ENCODE measurements at places on chromosomes 1 and 21.

DNA sequence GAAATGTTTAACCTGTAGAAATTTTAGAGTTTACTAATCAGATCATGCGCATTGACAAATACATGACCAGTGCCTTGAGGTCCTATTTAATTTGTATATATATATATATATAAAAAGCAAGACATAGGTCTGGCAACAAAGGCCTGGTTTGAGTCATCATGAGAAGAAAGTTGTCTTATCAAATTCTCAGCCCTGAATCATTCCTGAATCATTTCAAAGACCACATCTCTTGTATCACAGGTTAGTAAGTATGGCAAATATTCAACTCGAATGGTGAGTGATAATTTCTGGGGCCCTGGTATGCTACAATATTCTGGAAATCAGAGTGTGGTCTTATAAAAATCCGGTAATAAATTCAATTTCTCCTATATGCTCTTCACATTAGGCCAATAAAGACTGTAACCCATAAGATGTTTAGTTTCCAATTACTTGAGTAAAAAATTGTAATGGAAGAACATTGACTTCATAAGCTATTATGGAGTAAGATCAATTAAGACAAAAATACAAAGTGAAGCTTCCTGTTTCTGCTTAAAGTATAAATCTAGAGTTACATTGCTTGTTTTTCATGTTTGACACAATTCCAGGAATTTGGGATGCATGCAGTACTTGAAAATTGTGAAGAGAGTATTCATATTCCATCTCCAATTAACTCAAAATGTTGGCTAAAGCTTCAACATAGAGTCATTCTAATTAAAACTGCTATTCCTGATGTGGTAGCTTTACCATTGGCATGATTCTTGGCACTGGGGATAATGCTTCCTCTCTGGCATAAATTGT lies 309.4 kb downstream of the BRINP3 start:
- no peak for DNase-seq

DNA sequence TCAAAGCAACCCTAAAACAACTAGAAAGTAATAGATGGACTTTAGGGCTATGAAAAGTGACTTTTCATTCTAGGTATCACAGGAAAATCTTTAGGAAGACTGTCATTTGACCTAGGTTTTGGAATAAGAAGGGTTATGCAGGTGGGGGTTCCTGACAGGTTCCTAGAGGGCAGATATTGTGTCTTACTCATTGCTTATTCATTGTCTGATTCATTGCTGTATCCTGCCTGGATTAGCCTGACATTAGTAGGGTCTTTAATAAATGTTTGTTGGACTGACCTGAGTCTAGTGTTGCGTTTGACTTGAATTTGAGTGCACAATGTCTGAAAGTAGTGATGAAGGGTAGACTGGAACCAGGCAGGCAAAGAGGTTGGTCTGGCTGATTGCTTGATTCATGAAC lies 6.0 kb downstream of the FNBP1L start:
- DNase-seq: no peak

DNA sequence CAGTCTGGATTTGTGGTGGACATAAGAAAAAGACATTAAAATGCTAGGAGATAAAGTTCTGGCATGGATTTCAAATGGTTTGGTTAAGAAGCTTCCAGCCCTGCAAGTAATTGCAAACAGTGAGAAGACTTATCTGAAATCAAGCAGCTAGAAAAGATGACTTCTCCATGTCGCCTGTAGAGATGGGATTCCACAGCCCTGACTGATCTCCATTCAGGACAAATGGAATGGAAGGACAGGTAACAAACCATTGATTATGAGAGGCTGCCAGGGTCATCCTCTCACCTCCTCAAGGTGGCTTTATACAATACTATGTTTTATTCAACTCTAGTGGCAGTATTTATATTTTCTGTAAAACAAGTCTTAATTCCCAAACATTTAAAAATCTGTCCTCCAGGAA lies 237.9 kb downstream of the HLX start:
- no peak for DNase-seq

DNA sequence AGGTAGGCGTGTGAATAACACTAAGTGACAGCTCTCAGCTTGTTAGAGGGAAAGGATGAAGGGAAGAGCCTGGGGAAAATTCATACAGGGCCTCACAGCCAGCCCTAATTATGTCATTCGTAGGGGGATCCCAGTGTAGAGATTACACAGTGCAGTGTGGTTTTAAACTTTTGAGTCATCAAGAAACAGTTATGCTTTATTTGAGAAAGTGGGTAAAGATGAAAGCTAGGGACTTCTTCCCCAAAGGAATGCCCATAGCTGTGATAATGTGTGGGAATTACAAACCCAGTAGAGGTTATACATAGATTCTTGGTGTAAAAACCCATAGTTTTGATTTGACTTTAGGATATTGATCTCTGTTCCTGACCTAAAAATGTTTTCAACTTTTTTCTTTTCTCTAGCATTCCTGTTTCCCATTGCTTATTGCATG lies 1.9 kb downstream of the TTF2 start:
- no peak for DNase-seq

DNA sequence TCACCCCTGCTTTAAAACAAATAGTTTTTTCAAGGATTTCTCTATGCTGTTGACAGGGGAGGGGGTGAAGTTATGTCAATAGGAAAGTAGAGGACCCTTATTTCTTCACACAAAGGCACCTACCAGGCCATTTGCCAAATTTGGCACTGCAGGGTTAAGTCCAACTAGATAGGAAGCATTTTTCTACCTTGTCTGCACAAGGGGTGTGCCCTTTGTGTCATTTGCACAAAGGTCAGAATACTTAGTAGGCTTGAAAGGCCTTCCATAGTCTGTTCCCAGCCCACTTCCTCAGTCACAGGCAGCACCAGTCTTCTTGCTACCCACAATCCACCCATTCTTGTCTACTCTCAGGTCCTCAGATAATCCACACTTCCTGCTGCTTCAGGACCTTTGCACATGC lies 7.0 kb downstream of the TACSTD2 start:
- DNase-seq: no peak

DNA sequence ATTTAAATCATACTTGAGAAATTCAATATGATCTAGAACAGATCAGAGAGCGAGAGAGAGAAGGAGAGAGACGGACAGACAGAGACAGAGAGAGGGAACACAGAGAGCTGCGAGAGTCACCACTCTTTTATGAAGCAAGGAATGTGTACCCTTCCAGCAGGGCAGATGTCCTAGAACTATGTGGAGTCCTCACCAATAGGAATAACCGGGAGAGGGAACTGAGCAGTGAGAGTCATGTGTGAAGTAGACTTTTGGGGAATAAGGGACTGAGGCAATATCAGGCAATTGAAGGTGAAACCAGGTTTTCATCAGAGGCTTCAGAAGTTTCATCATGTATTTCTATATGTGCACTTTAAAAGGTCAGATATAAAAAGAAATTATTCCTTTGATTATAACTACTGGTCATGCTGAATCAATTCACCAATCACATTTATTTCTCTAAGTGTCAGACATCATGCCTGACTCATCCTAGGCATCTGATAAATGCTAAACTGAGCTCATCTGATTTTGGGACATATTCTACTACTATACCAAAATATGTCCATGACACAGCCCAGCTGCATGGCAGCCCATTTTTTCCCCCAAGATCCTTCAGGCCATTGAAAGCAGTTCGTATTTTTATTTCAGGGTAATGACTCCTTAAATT lies 22.4 kb downstream of the VTCN1 start:
- DNase-seq: no peak

GRCh38 chr1:33165209-33165608 lies 16.6 kb downstream of the TRIM62 start:
- DNase-seq: no peak

DNA sequence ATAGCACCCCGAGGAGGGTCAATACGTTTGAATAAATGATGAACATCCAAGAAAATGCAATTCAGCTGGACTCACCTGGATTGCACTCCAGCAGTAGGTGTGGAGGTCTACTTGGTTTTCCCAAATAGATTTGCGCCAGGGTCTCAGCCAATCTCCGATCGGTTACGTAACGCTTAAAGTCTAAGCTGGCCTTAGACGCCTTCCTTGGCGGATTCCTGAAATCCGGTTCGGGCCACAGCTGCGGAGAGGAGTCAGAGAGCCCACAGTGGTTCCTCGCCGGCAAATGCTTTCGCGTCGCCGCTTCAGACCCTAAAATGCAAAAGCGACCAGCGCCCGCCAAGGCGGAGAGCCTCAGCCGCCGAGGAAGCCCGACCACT lies 322 bp downstream of the TFB2M start:
- DNase-seq: no peak

DNA sequence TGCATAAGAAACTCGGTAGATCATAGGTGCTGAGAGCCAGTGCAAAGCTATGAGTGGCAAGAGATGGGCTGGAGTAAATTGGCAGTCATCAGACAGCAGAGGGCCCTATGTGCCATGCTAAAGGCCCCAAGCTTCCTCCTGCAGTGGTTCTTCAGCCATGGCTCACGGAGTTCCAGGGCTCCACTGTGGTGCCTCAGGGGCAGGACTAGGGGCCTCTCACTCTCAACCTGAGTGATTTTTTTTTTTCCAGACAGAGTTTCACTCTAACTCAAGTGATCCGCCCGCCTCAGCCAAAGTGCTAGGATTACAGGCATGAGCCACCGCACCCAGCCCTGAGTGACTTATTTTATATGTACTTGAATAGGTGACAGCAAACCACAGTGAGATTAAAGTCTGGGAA lies 10.4 kb upstream of the GJA8 start:
- DNase-seq: no peak

GRCh38 chr1:3671371-3672180 lies 19.3 kb downstream of the TP73 start:
- DNase-seq: no peak

DNA sequence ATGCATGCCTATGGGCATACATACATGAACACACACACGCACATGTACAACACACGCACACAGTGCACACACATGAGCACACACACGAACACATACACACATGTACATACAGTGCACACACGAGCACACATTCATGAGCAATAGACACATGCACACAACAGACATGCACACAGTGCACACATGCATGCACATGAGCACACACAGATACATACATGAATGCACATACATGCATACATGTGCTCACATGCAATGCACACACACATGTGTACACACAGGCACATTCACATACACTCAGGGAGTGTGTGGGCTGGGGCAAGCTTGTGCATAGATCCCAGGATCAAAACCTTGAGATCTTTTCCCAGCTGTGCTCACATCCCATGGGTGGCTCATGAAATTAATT lies 18.9 kb downstream of the CRYAA start:
- DNase-seq: no peak

DNA sequence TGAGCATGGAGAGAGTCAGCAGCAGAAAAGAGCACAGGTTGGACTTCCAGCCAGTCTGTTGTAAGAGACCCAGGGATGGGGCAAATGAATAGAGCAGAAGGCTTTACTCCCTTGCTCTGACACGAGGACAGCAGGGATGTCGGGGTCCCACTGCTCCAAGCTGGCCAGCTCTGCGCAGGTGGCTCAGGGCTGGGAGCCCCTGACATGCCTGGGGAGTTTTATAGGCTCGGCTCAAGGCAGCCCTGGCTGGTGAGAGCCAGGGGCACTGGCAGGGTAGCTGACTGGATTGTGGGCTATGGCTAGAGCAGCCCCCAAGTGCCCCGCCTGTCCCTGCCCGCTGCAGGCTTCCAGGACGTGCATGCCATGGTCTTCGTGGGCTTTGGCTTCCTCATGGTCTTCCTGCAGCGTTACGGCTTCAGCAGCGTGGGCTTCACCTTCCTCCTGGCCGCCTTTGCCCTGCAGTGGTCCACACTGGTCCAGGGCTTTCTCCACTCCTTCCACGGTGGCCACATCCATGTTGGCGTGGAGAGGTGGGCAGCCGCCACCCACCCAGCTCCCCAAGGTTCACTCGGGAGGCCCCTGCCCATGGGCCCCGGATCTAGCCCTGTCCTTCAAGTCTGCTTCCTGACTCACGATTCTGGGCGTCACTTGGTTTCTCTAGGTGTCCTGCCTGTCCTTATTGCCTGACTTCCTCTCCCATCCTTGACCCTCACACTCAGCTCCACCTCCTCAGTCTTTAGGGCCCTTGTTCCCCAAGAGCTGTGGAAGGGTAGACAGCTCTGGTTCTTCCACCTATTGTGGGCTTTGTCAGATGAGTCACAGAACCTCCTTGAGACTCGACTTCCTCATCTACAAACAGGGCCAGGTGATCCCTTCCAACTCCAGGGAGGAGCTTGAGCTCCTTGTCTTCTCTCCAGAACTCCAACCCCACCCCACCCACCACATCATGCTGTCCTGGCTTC lies 8.2 kb downstream of the RHBG start:
- no peak for DNase-seq

- no peak for DNase-seq
These were observed 42.1 kb upstream of the DMRTB1 start for GRCh38 chr1:53417074-53417511.

GRCh38 chr1:14462851-14463250 lies 135.6 kb upstream of the KAZN start:
- no peak for DNase-seq

- peak; percentile 83 for DNase-seq
These were observed at the start of gene SLC9A1 for GRCh38 chr1:27154991-27155781. TSS of gene SLC9A1 (minus strand) at chr1:27155125. CDS start at chr1:27154334, 791 bp downstream.

GRCh38 chr1:157360023-157360390 lies 192.3 kb downstream of the FCRL5 start:
- no peak for DNase-seq

- DNase-seq: no peak
These were observed 11.1 kb downstream of the ADGRB2 start for GRCh38 chr1:31752952-31753475.

DNA sequence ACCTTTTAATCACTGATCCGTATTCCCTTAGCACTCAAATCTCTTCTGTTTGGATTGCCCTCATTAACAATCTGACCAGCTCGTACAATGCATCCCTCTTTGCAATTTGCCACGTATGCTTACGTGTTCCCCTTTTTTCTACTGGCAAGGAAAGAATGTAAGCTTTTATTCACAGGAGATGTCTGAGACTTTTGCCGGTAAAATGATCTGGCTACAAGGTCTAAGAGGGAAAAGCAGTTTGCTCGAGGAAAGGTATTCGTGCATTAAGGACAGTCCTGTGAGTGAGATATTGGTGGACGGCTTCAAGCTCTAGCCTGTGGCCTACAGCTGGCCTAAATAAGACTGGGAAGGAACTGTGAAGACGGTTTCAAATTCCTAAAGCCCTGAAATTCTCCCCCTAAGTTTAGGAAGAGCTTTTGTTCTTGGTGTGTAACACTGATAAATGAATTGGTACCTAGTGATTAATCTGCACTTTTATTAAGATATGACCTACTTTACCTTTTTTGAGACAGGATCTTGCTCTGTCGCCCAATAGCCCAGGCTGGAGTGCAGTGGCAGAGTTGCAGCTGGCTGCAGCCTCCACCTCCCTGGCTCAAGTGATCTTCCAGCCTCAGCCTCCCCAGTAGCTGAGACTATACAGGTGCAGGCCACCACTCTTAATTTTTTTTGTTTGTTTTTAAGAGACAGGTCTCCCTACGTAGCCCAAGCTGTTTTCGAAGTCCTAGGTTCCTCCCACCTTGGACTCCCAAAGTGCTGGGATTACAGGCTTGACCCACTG lies 895 bp upstream of the UBR4 start:
- no peak for DNase-seq

DNA sequence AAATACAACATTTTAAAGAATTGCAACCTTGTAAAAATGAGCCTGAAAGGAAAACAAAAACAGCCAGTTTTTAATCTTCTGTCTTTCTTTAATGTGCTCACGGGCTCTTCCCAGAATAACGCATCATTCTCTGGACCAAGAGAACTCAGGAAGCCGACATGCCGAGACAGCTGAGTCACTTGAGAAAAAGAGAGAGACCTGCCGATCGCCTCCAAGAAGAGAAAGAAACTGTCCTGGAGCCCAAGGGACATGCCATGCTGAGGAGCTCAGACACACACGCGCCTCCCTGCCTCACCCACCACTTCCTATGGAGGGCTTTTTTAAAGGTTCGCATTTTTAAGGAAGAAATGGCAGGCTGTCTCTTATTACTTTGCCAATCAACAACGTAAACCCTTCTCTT lies 176.4 kb downstream of the ZNF281 start:
- DNase-seq: no peak

All from stimulated activated CD8-positive, alpha-beta memory T cell treated with anti-CD3 and anti-CD28 coated beads, Interleukin-15, amount 100 ng/mL, for 4 hours (primary cell).